ENCODE measurements at places on chromosomes 5 and 9.

- no peak for DNase-seq
These were observed 25.2 kb downstream of the PRRC2B start for GRCh38 chr9:131419026-131419614.

- no peak for DNase-seq
These were observed 209.3 kb downstream of the GAPVD1 start for GRCh38 chr9:125470767-125471580.

- no peak for DNase-seq
These were observed 80.7 kb downstream of the MVB12B start for GRCh38 chr9:126407114-126407870.

DNA sequence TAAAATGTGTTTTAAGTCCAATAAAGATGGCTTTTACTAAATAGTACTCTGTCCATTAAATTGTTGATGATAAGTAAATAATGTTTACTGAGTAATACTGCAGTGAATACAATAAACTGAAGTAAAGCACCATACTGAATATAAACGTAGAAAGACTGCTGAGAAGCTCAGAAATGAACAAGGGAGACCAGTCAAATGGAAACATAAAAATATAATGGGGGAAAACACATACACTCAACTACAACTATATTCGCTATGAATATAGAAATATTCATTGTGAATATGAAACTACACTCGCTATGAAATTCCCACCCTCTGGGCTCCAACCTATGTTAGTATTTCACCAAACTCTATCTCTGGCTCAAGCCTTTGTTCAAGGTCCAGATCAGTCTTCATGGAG lies 41.9 kb upstream of the UBQLN1 start:
- DNase-seq, result no peak

DNA sequence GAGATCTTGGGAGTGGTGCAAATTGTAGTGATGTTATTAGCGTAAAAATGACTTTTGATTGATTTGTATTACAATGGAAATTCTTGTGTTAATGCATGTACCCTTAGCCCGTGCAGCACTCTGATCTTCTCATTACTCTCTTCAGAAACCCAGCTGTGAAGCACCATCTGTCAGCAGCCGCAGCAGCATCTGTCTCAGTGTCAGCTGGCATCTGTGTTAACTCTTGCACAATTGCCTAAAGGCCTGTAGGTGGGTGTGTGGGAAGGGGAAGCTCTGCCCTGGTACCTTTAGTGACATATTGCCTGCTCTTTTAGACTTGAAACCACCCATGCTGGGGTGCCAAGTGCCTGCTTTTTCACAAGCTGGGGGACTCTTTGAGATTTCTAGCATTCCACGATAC lies 101.3 kb downstream of the FBXL7 start:
- no peak for DNase-seq
